ENCODE measurements at places on chromosomes 13 and 19.

- no peak for DNase-seq
Observed at GRCh38 chr13:48317511-48318376, 14.2 kb downstream of the RB1 start.

DNA sequence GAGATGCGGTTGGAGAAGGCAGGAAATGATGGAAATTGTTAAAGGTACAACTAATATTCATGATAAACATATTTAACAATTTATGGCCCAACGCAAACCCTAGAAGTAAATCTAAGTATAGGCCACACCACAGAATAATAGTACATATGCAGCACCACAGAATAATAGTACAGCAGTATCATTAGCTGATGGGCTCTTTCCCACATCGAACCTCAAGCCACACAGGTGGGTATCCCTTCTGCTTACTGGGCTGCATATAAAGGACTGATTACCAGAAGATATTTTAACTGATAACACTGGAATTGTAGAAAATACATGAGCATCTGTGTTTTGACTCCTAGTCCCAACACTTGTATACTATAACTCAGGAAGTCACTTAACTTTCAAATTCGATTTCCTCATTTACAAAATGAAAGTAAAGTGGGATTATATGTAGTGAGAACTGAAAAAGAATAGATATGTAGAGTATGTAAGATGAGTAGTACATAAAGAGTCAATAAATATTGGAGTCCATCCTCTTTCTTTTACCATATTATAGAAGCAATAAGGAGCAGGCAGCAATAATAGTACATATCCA is 91.5 kb downstream of the TSC22D1 start:
- no peak for DNase-seq

DNA sequence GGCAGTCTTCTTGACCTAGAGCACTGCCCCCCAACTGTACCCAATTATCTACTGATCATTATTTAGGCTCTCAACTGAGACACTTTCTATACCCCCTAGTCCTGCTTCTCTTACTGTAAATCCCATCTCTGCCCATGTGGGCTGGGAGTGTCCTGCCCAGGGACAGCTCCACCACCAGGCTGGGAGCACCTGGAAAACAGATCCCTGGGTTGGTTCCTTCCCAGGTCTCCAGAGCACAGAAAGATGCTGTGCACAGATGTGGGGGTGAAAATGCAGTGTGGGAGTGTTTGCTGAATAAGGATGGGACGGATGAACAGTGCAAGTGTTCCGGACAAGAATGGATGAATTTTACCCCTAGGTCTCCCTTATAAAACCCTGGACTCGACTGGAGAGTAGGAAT is 12.7 kb downstream of the CYP4F2 start:
- DNase-seq: no peak

DNA sequence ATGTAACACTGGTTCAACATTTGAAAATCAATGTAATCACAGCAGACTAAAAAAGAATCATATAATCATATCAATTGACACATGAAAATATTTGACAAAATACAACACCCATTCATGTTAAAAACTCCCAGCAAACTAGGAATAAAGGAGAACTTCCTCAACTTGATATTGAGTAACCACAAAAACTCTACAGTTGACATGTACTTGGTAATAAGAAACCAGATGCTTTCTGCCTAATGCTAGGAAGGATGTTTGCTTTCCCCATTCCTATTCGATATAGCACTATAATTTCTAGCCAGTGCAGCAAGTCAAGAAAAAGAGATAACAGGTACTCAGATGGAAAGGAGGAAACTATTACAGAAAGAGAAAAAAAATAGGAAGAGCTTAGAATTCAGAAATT is 26.9 kb downstream of the UFM1 start:
- DNase-seq: no peak

DNA sequence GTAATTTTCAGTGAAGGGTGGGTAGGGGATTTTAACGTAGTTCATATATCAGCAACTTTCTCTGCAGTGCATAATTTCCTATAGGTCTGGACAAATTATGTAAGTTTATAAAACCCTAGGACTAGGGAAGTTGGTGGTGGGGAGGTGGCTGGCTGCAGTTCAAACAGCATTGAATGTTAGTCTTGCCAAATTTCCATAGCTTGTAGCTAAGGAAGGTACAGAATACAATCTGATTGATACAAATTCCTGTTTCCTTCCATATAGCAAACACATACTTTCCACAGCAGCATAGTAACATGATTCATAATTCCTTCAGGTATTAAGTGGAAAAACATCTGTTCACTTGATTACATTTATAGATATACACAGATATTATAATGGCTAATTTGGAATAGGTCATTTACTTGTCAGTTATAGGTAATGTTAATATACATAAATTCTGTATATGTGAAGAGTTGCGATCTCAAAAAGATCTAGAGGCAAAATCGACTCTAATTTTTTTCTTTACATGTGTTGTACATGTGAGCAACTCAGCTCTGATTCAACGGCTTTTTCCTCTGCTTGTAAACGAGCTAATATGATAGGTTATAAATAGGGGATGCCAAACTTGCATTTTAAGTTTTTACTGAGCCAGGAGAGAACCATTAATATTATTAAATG is 233.4 kb upstream of the CSNK1A1L start:
- no peak for DNase-seq

DNA sequence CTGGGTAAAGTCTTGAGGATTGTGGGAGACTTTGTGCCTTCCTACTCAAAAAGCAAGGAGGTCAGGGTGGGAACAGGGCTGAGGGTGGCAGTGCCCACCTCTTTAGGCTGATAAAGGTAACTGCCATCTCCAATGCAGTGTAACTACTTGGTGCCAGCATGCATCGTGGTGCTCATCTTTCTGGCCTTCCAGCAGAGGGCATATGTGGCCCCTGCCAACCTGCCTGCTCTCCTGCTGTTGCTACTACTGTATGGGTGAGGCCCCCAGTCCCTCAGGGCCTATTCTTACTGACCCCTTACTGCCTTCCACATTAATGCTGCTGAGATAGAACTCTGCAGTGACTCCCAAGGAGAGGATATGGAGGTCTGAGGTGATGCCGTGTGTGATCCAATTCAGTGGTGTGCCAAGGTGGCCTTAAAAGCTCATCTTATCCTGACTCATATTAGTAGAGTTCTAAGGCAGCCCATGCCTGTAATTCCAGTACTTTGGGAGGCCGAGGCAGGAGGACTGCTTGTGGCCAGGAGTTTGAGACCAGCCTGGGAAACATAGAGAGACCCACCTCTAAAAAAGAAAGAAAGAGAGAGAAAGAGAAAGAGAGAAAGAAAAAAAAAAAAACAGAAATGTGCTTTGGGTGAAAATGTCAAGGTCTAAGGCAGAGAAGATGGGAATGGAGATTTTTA is 9.7 kb upstream of the ARHGAP45 start:
- DNase-seq: no peak

- DNase-seq: no peak
Observed at GRCh38 chr13:107450931-107451330, 764.4 kb downstream of the LIG4 start.

GRCh38 chr19:55611300-55611982 is 6.0 kb downstream of the ZNF865 start:
- no peak for DNase-seq

DNA sequence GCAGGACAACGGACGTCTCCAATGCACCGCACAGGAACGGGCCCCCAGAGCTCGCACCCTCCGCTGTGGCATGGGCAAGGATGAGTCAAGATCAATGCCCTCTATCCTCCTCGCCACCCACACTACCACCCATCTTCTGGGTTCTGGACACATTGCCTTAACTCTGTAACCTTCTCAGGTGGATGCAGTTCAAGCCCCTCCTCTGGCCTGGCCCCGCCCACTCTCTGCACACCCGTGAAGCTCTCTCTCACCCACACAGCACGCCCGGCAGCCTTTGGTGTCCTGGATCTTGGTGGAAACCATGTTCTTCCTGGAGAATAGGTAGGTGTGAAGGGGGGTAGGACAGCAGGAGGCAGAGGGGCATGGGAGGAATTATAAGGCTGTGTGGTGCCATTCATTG is 20.7 kb downstream of the MAP4K1 start:
- DNase-seq: no peak

DNA sequence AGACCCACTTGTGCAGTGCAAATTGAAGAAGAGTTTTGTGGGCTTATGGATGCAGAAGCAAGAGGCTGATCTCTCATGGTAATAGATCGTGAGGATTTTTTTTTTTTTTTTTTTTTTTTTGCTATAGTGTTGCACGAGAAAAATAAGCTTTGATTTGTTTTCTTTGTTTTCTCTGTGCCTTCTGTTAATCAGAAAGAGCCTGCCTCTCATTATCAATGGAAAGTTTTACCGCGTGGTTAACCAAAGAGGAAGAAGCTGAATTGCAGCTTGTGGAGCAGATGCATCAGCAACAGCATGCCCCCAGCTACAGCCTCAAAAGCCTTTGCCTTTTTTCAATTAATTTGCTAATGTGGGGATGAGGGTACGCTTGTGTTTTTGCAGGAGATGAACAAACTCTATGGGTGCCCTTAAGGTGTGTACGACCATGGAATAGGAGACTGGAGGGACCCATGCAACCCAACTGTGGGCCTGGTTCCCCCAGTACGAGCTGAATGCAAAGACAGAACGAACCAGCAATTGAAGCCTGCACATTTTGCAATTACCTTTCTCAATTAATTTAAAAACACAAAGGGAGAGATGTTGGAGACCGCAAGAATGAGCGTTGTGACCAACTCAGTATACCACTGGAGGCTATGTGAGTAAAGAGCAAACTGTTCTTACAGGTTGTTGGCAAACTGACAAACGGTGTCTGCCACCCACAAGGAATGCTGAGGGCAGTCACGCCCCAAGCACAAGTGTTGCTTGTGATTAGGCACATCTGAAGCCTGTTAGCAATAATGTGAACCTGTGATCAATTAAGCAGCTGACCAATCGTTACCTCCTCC is 58.6 kb upstream of the SPRY2 start:
- no peak for DNase-seq

DNA sequence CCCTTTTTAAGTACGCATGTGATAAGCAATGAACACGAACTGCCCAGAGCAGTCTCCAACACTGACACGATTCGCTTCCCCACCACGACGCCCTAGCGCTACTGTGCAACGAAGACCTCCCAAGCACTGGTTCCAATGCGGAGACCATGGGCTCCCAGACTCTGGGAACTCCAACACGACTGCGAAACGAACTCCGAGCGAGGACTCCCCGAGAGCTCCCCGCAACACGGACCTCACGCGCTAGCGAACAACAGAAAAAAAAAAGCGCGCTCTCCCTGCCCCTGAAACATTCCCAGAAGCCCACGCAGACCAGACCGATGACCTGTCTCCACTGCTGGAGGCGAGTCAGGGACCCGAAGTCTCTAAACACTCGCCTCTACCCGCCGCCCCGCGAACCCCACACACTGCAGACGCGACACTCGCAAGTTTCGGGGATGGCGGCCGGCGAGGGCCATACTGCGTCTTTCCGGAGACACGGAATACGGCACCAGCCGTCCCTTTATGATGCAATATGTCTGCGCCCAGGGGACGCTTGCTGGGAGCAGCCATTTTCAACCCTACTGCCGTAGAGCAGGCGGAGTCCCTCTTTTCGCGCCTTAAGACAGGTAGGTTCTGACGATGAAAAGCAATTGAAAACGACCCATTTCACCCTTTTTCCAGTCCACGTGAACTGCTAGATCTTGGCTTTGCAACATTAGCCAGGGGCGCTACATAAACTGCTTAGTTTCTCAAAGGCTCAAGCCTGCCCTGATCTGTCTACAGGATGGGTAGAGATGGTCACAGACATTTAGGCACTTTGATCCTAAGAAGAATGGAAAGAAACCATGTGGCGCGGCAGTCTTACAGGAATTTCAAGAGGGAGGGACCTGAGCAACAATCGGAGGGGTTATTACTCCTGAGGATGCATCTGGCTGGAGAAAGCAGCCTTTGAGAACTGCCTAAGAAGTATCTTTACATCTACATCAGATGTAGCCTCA is at the start of gene ZNF577:
Gene ZNF577, minus strand, starts transcription at position 430 of the 977 bp plus-strand sequence. CDS start 7,569 bp downstream, outside the sequence.
- DNase-seq: no peak

DNA sequence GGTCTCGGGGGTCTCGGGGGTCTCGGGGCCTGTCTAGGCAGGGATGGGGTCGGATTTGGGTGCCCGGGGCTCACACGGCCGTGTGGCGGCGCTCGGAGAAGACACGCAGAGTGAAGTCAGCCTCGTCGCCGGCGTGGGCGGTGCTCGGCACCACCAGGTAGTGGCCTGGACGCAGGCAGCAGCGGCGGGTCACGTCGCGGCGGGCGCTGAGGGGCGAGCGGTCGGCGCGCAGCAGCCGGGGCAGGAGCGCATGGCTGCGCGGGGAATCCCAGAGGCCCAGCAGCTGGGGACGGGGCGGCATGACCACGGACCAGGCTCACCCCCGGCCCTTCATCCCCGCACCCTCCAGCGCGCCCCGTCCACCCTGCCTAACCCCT is 8.2 kb downstream of the CAPN12 start:
- DNase-seq: no peak

- DNase-seq: no peak
Observed at GRCh38 chr13:39926345-39926744, 270.9 kb downstream of the COG6 start.

DNA sequence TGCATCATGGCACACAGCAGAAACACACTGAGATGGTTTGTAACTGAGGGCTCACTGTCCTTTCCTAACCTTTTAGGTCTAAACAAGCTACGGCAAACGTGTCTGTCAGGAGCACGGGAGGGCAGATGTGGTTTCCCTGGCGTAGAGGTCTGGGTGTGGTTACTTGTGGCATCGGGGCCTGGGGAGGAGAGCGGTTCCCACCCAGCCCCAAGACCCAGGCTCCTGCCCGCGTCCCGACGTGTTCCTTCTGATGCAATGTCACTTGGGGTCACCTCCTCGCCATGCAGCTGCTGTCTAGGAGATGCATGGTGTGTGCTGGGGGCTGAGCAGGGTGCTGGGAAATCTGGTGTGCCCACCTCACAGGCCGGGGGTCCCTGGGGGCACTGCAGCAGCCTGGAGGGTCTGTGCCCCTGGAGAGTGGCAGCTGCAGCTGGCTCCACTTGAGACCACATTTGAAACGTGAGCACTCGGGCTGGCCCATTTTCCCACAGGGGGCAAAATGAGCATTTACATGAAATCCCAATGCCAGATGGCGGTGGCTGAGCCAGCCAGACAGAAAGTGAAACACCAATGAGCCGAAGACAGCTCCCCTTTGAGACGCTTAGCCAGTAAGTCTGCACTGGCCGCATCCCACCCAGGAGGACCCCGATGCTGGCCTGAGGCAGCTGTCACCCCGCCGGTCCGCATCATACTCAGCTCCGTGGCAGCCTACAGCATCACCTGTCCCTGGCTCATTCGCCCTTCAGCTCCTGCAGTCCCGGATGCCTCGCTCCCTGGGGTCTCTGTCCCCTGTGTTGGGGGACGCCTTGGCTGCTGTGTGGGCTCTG is 22.3 kb upstream of the MYDGF start:
- DNase-seq: no peak

DNA sequence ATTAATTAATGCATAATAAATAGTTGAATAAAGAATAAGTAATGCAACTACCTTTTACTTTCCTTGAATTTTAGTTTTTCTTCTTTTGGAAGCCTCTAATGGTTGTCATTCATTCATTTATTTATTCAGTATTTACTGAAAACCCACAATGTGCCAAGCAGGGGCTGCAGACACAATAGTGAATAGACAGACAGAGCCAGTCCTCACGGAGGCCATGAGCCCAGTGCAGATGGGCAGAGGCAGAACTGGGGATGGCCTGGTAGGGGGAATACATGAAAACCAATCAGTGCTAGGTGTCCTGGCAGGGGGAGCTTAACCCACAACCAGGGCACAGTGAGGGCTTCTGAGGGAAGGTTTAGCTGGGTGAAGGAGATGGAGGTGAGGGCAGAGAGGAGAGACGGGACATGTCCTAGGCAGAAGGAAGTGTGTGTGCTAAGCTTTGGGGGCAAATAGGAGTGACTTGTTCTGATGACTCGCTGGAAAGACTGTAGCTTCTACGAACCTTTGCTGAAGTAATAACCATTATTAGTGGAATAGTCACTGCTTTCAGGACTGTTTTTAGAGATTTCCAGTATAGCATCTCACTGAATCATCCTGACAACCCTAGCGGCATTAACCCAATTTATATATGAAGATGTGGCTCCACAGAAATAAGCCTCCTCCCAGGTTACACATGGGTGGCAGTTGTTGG is 55.9 kb downstream of the ERCC5 start:
- no peak for DNase-seq

Measured in NCI-H2107 (cell line).